Fibroblast of skin of abdomen (primary cell): ENCODE measurements at places on chromosomes 5 and 9.

GRCh38 chr9:76115982-76116646, 225.6 kb downstream of the PCSK5 start:
- no peak for DNase-seq

GRCh38 chr5:178207183-178207916, 3.0 kb downstream of the HNRNPAB start:
- peak; percentile 47 for DNase-seq

- DNase-seq: peak; percentile 15
Observed at GRCh38 chr5:13831351-13831750, 113.1 kb downstream of the DNAH5 start.

GRCh38 chr5:6066016-6066415, 312.3 kb downstream of the MED10 start:
- DNase-seq: no peak

DNA sequence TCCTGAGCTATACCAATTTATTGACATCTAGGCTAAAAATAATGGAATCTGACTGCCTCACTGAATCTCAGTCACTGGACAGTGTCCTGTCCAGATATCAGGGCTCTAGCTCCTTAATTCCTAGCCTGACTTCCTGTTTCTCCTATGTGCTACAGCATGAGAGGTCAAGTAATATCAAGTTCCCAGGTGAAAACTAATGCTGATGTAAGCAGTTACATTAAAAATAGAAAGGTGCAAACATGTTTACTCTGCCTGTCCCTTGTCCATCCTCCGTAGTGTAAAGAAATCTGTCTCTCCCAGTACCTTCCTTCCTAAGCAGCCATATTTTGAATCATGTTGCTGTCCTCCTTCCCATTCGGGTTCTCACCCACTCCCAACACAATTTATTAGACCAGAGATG, 145.9 kb upstream of the GHR start:
- DNase-seq: no peak

DNA sequence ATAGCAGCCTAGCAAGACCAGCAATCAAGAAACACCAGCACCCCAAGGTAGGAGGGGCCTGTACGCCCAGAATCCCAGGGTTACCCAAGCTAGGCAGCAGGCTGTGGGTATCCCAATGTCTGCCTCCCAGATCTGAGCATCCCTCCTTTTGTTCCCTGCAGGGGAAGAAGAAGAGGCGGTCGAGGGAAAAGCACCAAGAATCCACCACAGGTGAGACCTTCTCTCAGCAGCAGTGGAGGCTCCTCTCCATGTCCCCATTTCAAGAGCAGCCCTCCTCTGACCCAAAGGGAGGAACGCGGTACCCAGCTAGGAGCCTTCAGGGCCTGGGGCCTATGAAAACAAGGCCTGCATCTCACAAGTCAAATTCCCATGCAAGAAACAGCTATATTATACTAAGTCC, 28.9 kb downstream of the TCF7 start:
- no peak for DNase-seq

DNA sequence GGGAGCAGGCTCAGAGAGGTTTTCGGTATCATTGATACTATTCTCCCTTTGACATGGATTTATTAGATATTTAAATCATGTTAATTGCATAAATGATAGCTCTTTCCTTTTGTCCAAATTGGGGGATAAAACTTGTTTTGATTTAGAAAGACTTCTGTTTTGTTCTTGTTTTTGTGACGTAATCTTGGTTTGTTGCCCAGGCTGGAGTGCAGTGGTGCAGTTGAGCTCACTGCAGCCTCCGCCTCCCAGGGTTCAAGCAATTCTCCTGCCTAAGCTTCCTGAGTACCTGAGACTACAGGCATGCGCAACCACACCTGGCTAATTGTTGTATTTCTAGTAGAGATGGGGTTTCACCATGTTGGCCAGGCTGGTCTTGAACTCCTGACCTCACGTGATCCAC, 7.1 kb downstream of the MAT2B start:
- DNase-seq: no peak

- DNase-seq: peak; percentile 74
Observed at GRCh38 chr5:103487218-103487617, 75.4 kb downstream of the NUDT12 start.

DNA sequence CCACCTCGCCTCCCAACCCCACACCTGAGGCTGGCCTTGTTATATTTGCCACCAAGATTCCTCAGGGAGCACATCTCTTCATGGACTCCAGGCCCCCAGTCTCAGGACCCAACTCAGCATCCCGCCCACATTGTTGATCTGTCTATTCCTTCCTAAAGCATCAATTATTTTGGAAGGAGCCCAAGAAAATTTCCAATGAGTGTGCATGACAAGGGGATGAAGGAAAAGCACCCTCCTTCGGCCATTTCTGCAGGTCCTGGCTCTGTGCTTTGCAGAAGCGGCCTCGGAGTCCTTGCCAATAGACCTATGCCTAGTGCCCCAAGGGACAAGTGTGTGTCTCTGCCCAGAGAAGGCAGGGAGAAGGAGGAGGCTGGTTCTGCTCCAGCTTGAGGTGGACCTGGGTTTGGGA, 273.2 kb downstream of the GADD45G start:
- no peak for DNase-seq

DNA sequence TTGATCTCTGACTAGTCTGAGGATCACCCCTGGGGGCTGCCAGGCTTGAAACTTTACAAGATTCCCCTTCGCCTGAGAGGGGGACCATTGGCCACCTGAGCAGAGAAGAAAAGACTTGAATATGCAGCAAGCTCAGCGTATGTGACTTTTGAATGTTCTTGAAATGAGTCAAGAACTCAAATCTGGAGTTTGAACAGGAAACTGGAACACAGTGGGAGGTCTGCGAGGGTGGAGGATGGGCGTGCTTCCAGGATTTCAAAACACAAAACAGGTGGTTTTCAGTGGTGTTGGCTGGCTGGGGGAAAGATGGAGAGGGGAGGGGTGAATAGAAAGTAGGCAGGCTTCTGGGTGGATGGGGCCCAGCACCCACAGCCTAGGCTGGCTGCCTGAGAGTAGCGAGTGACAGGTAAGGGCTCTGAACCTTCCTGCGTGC, 40.6 kb downstream of the TMEM174 start:
- DNase-seq: peak; percentile 94

- DNase-seq: no peak
Observed at GRCh38 chr5:83889971-83890745, 169.5 kb upstream of the HAPLN1 start.

GRCh38 chr5:176675676-176676360, 28.5 kb downstream of the TSPAN17 start:
- DNase-seq: peak; percentile 28

DNA sequence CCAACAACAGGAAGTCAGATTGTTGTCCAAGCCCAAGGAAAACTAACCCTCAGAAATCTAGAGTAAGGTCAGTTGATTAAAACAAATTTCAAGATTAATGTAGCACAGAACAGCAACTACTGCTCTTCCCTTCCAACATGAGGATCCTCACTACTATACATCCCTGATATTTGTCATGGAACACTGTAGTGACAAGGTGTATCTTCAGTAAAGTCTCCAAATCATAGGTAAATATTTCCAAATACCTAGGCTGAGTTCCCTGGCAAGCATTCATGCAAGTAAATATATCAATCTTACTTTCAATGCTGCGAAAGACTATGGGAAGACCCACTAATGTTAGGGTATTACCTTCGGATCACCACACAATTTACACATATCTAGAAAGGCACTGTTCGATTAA, 986.9 kb upstream of the ARRDC3 start:
- no peak for DNase-seq

- no peak for DNase-seq
Observed at GRCh38 chr9:113278840-113279239, 3.4 kb downstream of the PRPF4 start.
